Type B pancreatic cell (in vitro differentiated cells): ENCODE measurements at places on chromosomes 5 and 9. TPM values are rescaled to one million over a fixed set of nuclear protein-coding genes. Genes with fewer than 3 reads are reported as not detected.

Gene IFNK
- not detected in 2 replicates for total RNA-seq

Gene NIPSNAP3A
- total RNA-seq = 17.1 and 25.6 TPM in 2 replicates

Gene ENHO
- total RNA-seq = 0.95 and 5.5 TPM in 2 replicates

DNA sequence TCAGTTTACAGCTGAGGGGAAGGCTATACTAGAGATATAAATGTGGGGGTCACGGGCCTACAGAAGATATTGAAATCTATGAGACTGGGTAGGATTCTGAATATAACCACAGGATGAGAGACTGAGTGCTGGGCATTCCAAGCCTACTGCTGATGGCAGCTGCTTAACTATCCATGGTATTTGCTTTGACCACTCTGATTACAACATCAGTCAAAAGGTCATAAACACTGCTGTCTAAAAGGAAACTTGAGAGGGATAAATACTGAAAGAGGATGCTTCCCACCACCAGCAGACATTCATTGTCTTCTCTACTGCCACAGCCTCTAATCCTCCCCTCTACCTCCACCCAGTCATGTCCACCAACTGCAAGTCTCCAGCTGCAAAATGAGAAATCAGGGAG lies 3.8 kb downstream of the ZNF622 start:
- peaks cover 20% of the 10 kb centered on the region for H3K36me3 ChIP-seq
- DNase-seq = no peak
- no peak overlapping the region for H3K27ac ChIP-seq
- peaks cover 30% of the 10 kb centered on the region for H3K4me1 ChIP-seq

- H3K4me1 ChIP-seq = no peaks in the 10 kb centered on the region
- no peak overlapping the region for H3K4me3 ChIP-seq
- no peak overlapping the region for H3K27ac ChIP-seq
- DNase-seq = no peak
- H3K36me3 ChIP-seq = no peaks in the 10 kb centered on the region
Observed at GRCh38 chr5:13957032-13957645, 12.7 kb upstream of the DNAH5 start.

DNA sequence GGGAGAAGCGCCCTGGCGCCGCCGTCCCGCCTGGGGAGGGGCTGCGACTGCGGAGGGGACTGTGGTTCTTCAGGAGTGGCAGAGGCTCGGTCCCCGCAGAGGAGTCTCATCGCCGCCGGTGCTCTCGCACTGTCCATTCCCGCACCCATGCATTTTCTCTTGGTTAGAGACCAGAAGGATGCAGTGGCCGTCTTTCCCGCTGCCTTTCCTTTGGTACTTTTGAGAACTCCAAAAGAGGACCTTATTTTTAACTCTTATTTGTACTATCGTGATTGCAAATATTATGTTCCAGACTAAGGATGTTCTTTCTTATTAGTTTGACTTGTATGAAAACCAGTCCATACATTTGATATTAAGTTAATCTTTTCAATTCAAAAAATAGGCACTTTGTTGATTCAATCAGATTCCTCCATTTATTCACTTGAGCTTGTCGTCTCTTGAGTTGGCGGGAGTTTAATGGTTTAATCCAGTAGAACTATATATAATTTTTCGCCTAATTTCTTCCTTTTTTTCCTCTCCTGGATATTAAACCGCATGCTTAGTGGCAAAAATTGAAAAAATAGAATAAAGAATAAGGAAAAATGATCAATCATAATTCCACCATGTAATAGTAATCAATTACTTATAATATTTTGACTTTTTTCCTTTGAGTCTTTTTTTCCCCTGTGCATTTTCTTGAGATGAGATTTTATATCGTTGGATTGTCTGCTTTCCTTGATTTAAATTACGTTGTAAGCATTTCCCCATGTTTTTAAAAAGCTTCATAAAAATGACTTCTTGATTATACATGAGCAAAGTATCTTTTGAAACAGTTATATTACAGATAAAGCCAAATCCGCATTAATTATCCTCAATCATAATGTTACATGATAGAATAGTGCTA lies 861 bp downstream of the ZFYVE16 start:
- H3K27ac ChIP-seq = peak overlapping the region; percentile 98
- H3K4me3 ChIP-seq = peak overlapping the region; percentile 94
- peaks cover 14% of the 10 kb centered on the region for H3K36me3 ChIP-seq
- H3K4me1 ChIP-seq = peaks cover 19% of the 10 kb centered on the region
- no peaks in the 10 kb centered on the region for H3K27me3 ChIP-seq

DNA sequence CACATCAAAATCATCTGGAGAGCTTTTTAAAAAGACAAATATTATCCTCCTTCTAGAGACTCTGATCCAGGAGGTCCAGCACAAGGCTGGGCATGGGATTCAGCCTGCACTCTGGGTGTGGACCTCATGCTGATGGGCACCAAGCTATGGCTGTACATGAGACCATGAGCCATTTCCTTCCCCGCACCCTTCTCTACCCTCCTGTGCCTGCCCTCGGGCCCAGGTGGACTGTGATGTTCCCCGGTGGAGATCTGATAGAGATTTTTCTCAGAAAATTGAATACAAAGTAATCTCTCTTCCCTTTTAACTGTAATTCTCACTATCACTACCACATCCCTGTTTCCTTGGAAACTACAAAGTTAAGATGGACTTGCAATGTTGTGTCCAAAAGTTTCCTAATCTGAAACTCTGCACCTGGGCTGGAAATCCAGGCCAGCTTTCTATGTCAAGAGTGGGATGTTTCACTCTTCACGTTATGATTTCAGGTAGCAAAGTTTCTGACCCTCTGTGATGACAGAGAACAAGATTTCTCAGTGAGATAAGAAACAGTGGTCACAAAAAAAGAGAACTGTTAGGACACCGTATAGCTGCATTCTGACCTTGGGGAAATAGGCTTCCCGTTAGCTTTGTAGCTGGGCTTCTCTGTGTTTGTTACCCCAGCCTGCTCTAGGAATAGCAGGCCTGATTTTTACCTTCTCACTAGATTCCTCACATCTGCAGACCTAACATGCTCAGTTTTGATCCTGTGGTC lies 11.5 kb downstream of the SFXN1 start:
- H3K36me3 ChIP-seq = peaks cover 75% of the 10 kb centered on the region
- H3K4me1 ChIP-seq = peaks cover 13% of the 10 kb centered on the region
- H3K27me3 ChIP-seq = no peaks in the 10 kb centered on the region
- H3K27ac ChIP-seq = no peak overlapping the region

GRCh38 chr9:37262410-37262809 lies 142.0 kb downstream of the ZCCHC7 start:
- no peaks in the 10 kb centered on the region for H3K4me1 ChIP-seq
- no peak overlapping the region for H3K4me3 ChIP-seq
- no peaks in the 10 kb centered on the region for H3K36me3 ChIP-seq

DNA sequence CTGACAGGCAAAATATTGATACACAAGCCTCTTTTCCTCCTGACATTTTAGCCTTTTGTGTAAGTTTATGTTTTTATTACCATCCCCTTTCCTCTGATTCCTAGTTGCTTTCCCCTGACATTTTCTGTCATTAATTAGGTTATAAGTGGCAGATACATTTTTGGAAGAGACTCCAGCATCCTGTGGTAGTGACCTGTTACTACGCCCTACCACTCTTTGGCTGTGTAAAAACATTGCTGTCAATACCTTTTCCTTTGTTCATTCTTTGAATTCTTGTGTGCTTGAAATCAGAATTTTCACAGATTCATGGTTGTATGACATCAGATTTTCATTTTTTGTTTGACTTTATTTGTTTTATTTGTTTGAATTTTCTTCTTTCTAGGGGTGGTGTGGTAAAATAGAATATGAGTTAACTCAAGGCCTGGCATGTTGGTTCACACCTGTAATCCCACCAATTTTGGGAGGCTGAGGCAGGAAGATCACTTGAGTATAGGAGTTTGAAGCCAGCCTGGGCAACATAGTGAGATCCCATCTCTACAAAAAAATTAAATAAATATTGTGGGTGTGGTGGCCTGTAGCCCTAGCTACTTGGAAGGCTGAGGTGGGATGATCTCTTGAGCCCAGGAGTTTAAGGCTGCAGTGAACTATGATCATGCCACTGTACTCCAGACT lies 43.4 kb downstream of the UBE2R2 start:
- H3K27me3 ChIP-seq = no peaks in the 10 kb centered on the region
- H3K4me1 ChIP-seq = peaks cover 17% of the 10 kb centered on the region
- no peak for DNase-seq
- H3K4me3 ChIP-seq = no peak overlapping the region
- peak overlapping the region; percentile 85 for H3K27ac ChIP-seq

- H3K27ac ChIP-seq = no peak overlapping the region
- no peaks in the 10 kb centered on the region for H3K36me3 ChIP-seq
- no peaks in the 10 kb centered on the region for H3K4me1 ChIP-seq
- H3K4me3 ChIP-seq = no peak overlapping the region
- H3K27me3 ChIP-seq = no peaks in the 10 kb centered on the region
Observed at GRCh38 chr9:70971723-70972122, 149.7 kb downstream of the TRPM3 start.
